SK-MEL-5 (cell line): ENCODE measurements at places on chromosomes 16 and 17. TPM values are rescaled to one million over a fixed set of nuclear protein-coding genes. Genes with fewer than 3 reads are reported as not detected.

CD7 gene
- total RNA-seq, result not detected in 2 replicates

SETD6 gene
- total RNA-seq, result 1.3 TPM in 2 replicates

ACSM3 gene
- total RNA-seq, result 0.34 and 0.48 TPM in 2 replicates

FN3K gene
- total RNA-seq, result 1.1 and 1.7 TPM in 2 replicates

GRCh38 chr16:28110074-28110473, 46.6 kb upstream of the GSG1L start:
- DNase-seq, result no peak

AMDHD2 gene
- 119 and 124 TPM in 2 replicates for total RNA-seq

ASGR2 gene
- total RNA-seq, result not detected in 2 replicates

CANT1 gene
- 104 and 107 TPM in 2 replicates for total RNA-seq

COL1A1 gene
- 0.03 TPM in 2 replicates for total RNA-seq

DNA sequence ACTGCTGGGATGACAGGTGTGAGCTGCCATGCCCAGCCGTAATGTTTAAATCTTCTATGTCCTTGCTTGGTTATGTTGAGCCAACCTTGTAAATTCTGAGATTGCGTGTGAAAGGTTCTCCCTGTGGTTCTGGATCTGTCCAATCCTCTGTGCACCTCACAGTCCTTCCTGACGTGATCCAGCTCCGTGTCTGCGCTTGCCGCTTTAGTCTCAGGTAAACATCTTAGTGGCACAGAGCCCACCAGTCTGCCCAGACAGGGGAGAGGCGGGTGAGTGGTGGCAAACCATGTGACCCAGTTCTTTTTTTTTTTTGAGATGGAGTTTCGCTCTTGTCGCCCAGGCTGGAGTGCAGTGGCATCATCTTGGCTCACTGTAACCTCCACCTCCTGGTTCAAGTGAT, 13.9 kb downstream of the SLC25A10 start:
- DNase-seq, result no peak

DNA sequence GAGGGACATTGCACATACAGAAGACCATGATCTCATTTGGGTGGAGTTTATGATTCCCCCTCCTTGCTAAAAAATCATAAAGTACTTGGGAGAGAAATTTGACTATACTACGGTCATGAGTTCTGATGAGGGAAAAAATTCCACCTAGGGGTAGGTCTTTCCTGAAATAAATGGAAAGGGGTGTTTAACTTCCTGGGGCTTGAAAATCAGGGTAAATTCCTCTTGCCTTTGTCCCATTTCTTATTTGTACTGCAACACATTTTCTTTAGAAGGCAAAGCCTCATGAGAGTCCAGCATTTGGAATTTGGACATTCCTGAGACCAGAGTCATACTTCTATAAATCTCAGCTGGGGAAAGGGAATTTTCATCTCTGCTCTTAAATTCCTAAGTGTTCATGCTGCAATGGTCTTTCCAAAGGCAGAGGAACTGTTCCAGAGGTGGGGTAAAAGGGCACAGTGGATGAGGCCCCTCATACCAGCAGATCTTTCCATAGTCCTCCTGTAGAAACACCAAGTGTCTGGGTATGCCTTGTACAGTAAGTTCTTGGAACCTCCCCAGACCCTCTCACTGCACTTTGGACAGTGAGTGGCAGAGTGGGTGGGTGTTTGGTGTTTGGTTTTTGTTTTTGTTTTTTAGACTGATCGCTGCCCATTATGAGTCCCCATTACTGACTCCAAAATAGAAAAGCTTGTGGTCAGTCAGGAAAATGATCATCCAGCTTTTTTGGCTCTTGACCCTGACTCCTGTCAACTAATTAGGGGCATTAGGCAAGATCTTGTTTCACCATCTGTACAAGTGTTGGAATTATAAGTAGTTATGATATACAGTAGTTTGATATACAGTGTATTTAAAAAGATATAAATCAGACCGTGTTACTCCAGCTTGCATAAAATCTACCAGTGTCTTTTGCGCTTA, 6.0 kb downstream of the LYRM1 start:
- no peak for DNase-seq

TRIM25 gene
- total RNA-seq, result 15.2 and 16.8 TPM in 2 replicates

EFCAB5 gene
- total RNA-seq, result 0.08 and 1.8 TPM in 2 replicates

GRCh38 chr17:28470914-28471366, 2.5 kb upstream of the SLC13A2 start:
- DNase-seq, result no peak

CCDC182 gene
- not detected in 2 replicates for total RNA-seq

DNA sequence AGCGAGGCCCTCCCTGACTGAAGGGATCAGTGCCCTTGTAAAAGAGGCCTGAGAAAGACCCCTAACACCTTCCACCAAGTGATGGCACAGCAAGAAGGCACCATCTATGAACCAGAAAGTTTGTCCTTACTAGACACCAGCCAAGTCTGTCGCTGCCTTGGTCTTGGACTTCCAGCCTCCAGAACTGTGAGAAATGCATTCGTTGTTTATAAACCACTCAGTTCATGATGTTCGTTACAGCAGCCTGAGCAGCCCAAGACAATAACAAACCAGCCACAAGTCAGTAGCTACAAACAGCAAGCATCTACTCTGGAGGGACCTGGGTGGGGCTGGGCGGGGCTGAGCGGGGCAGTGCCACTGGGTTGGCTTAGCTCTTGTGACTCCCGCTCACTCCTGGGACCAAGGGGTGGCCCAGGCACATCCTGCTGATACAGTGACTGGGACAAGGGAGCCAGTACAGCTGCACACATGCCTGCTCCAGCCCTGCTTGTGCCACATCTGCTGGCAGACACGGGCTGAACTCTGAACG, 234.9 kb downstream of the IRF8 start:
- DNase-seq, result no peak

GRCh38 chr17:273981-274832, 78.4 kb downstream of the RPH3AL start:
- DNase-seq, result no peak
